Stimulated activated CD8-positive, alpha-beta memory T cell treated with anti-CD3 and anti-CD28 coated beads, Interleukin-7, amount 100 ng/mL, for 1 hour (primary cell): ENCODE measurements at places on chromosomes 4 and X.

- DNase-seq, result no peak
Observed at GRCh38 chr4:127162741-127163140, 470.0 kb upstream of the INTU start.

DNA sequence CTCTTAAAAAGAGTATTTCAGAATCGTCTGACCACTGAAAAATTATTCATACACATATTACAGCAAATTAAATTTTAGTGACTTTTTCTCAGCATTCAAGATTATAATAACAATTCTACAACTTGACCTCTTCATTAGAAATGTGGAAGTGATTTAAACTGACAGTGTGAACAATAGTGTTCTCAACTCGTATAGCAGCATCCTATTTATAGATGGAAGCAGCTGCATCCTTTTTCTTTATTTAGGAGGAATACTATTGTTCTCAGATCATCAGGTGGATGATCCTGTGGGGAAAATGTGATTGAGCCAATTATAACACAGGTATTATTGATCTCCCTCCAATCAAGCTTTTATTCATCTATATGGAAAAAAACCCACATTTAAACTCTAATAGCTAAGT, 56.7 kb downstream of the RAPGEF2 start:
- DNase-seq, result no peak

- no peak for DNase-seq
Observed at GRCh38 chr4:143667461-143667860, 33.0 kb downstream of the FREM3 start.

DNA sequence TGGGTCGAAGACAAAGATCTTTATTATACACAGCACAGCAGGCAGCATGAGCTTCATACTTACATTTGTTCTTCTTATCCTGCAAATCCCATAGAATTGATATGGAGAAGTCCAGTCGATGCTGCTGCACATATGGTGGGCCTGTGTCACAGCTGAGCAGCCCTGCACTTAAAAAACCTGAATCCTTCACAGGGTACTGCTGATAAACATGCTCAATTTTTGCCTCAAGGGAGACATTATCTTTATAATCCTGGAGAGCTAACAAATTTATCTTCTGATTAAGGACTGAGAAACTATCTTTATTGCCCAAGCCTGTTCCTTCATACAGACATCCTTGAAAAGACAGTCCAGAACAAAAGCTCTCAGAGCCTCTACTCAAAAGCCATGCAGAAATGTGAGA, 434.4 kb upstream of the FAM47C start:
- no peak for DNase-seq

DNA sequence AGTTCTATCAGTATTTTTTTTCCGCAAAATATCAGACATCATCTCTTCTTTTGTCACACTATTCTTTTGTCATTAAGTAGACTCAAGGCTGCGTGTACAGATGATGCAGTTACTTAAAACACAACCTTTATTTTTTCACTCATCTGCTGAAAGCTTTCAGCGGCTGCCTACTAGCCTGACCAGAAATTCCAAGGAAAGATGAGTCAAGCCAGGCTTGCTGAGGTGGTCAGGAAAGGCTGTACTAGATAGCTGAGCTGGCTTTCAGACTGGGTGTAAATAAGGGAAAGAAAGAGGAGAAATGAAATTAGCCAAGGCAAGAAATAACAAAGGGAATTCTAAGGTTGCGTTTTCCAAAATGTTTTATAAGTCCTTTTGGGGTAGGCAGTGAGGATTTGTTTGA, 17.9 kb downstream of the STK26 start:
- DNase-seq, result no peak

- DNase-seq, result no peak
Observed at GRCh38 chr4:47704693-47705325, 133.1 kb downstream of the CORIN start.

DNA sequence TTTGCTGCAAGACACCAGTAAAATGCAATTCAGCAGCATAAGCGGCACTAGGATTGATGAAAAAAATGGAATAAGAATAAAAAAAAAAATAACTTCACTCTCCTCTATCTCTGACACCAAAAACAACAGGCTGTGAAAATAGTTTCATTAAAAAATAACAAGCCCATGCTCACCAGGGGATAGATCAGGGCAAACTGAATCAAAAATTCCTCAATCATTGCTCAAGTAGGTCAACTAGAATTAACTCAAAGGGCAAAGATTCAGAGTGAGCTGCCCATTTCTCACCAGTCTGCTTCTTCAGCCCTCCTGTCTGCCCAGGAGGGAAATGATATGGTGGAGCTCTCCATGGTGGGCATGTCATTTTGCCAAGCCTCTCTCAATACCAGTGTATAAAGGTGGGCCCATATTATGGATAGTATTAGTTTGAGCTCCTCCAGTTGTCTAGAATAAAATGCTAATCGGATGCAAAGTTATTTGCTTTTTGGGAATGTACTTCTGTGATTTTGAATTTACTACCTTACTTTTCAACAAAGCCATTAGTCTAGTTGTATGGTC, 153.9 kb downstream of the UNC5C start:
- DNase-seq, result no peak

DNA sequence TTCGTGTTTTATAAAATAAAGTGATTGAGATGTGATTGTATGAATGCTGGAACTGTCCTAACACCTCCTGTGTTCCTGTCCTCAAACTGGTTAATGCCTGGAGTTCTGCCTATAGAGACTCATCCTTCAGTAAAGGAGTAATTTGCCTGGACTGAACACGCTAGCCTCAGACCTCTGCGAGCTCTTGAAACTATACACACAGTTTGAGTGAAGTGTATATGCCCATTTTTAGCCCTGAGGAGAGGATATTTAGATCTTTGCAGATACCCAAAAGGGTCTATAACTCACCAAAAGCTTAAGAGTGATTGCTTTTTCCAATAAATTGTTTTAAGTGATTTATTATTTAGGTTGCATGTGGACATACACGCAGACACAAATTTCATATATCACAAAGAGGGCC, 29.9 kb upstream of the STIM2 start:
- DNase-seq, result no peak

DNA sequence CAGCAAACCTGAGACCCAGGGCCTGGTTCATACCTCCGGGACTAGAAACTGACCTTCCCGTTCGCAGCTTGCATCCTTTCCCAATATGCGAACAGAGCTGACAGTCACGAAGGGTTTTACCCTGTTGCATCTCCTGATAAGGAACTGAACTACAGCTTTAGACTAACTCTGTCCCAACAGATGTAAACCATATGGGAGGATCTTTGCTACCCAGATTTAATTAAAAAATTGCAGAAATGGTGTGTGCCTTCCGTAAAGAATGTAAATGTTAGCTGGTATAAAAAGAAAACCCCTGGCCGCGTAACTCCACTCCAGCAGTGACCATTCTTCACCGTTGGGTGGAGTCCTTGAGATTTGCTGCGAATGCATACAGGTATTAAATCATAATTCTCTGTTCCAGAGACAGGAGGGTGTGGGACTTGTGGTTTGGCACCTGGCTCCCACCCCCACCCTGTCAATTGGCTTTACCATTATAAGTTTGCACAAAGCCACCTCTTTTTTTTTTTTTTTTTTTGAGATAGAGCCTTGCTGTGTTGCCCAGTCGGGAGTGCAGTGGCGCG, 40.6 kb upstream of the SORCS2 start:
- DNase-seq, result no peak

DNA sequence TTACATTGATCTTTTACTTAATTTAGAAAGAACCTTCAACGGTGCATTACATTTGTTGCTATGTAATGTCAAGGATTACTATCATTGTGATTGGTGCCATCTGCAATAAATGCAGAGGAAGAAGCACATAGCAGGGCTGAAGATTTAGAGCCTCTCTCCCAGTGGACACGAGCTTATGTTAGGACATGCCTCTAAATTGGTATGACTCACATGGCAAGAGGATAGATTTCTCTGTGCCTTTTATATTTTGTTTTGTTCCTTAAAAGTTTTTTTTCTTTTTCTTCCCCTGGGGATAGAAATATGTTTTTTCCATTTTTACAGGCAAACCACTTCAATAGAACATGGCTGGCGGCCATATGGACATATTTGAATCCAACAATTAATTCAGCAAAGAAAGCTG, 205.0 kb upstream of the HAND2 start:
- no peak for DNase-seq

DNA sequence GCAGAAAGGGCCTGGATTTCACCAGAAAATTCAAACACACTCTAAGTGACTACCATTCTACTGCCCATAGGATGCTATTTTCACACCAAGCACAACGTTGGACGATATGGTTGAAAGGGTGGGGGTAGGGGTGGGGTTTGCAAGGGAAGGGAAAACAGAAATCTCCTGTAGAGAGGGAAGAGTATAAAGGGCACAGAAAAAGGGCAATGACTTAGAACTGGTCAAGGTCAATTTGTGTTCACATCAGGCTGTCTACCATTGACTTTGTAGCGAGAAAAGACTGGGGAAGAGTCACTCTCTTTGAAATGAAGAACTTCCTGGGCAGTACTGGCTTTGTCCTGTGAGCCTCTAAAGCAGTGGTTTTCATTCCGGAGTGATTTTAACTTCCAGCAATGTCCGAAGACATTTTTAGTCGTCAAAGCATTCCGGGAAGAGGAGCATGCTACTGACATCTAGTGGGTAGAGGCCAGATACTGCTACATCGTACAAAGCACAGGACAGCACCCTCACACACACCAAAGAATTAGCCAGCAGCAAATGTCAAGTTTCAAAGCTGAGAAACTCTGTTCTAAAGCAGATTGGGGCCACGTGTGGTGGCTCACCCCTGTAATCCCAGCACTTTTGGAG, 48.4 kb upstream of the SLC7A3 start:
- no peak for DNase-seq

DNA sequence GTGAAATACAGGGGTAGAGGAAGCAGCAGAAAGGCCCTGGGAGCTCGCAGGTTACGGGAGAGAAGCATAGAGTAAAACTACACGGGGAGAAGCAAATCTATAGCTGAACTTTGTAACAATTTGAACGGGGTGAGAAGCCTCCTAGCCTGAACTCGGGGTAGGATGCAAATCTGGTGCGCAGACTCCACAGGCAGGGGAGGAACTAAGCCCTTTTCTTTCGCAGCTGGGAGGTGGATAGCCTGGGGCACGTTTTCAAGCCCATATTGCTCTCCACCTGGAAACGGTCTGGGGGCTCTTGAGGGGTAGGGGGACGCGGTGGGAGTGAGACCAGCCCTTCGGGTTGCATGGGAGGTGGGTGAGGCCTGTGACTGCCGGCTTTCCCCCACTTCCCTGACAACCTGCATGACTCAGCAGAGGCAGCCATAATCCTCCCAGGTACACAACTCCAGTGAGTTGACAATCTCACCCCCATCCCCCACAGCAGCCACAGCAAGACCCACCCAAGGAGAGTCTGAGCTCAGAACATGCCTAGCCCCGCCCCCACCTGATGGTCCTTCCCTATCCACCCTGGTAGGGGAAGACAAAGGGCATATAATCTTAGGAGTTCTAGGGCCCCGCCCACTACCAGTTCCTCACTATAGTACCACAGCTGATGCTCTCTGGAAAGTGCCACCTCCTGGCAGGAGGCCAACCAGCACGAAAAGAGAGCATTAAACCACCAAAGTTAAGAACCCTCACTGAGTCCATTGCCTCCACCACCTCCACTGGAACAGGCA, 29.9 kb downstream of the SOWAHB start:
- DNase-seq, result no peak

- no peak for DNase-seq
Observed at GRCh38 chrX:20521222-20521621, 254.5 kb upstream of the RPS6KA3 start.

DNA sequence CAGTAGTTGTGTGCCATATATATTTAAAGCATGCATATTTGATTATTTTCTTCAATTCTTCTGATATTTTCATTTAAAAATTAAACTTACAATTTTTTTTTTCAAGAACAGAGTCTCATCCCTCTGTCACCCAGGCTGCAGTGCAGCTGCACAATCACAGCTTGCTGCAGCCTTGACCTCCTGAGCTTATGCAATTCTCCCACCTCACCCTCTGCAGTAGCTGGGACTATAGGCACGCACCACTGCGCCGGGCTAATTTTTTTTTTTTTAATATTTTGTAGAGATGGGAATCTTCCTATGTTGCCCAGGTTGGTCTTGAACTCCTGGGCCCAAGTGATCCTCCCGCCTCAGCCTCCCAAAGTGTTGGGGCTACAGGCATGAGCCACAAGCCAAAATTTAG, 5.8 kb upstream of the DCLK2 start:
- DNase-seq, result no peak

- no peak for DNase-seq
Observed at GRCh38 chrX:52424656-52425055, 55.8 kb downstream of the XAGE2 start.

GRCh38 chrX:19195243-19195610, 73.0 kb upstream of the ADGRG2 start:
- no peak for DNase-seq

DNA sequence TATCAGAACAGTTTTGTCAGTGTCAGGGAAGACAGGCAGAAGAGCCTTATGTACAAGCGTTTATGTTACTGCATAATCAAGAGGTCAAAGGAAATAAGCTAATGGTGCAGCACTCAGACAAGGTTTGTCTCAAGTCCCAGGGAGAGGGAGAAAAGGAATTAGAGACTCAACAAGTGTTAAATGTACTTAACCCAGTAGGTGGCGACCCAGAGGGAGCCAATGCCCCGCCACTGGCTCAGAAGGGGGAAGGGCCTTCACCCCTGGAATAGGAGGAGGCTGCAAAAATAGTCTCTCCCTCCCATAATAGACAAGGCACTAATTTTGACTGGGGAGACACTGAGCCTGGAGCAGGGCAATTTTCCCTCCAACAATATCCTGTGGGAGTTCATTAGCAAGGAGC, 14.1 kb upstream of the PAPSS1 start:
- DNase-seq, result no peak

DNA sequence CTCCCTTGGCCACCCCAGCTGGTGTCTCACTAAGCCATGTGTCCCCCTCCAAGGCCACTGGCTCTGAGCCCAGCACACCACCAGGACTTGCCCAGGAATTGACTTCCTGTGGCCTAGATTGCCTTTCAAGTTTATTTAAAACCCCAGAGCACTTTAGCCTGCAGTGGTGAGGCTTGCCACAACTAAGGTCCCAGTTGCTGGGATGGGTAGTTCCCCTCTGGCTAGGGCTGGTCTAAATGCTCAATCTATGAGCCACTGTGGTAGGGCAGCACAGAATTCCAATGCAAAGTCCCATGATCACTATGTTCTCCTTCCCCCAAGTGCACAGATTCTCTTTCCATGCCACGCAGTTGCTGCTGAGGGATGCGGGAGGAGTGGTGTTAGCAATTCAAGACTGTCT, 61.1 kb upstream of the HCCS start:
- DNase-seq, result no peak

DNA sequence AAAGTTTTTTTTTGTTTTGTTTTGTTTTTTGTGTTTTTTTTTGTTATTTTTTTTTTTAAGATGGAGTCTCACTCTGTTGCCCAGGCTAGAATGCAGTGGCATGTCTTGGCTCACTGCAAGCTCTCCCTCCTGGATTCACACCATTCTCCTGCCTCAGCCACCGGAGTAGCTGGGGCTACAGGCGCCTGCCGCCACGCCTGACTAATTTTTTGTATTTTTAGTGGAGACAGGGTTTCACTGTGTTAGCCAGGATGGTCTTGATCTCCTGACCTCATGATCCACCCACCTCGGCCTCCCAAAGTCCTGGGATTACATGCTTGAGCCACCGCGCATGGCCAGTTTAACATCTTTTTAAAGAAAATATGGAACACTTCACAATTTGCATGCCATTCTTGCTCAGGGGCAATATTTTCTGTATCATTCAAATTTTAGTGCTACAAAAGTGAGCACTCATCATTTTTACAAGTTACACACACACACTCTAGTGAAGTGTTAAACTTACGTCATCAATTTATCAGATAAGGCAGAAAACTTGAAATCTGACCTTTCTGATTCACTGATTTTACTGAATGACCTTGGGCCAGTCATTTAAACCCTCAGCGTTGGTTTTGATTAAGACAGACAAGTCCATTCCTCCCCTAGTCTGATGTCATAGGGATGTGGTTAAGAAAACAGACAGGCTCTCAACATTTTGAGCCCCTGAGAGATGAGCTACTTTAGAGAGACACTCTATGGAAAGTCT, 61.2 kb downstream of the TRIM2 start:
- DNase-seq, result no peak
